ENCODE measurements at places on chromosomes 2 and 18.

GRCh38 chr18:57834616-57835015 is 31.5 kb upstream of the ATP8B1 start:
- DNase-seq, result no peak

- DNase-seq, result no peak
These were observed 140.1 kb downstream of the NR4A2 start for GRCh38 chr2:156192468-156192867.

DNA sequence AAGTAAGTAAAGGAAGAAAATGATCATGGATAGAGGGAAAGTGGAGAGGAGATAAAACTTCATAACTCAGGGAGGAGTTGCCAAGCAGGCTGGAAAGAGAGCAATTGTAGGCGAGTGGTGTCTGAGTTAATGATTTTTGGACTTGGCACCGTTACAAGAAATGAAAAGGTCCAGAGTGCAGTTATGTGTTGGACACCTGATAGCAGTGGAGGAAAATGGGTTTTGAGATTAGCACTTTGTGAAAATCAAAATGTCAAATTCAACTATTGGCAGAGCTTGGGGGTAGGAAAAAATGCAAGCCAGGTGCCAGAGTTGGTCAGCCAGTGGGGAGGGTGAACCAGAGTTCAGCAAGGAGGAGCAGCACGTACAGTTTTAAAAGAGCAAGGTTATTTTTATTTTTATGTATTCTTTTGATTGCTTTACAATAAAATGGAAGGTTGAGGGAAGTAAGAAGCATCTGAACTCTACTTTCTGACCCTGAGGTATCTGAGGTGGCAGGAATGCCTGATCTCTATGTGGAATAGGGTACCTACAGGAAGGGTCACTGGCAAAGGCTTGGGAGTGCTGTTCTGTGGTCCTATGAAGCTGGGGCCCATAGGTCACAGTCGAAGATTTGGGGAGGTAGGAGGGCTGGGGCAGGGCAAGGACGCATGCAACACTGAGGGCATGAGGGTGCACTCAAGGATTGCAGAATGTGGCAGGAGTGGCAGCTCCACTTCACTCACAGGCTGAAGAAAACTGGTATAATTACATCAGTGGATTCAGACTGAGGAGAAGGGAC is 127.5 kb downstream of the CD8B2 start:
- no peak for DNase-seq

DNA sequence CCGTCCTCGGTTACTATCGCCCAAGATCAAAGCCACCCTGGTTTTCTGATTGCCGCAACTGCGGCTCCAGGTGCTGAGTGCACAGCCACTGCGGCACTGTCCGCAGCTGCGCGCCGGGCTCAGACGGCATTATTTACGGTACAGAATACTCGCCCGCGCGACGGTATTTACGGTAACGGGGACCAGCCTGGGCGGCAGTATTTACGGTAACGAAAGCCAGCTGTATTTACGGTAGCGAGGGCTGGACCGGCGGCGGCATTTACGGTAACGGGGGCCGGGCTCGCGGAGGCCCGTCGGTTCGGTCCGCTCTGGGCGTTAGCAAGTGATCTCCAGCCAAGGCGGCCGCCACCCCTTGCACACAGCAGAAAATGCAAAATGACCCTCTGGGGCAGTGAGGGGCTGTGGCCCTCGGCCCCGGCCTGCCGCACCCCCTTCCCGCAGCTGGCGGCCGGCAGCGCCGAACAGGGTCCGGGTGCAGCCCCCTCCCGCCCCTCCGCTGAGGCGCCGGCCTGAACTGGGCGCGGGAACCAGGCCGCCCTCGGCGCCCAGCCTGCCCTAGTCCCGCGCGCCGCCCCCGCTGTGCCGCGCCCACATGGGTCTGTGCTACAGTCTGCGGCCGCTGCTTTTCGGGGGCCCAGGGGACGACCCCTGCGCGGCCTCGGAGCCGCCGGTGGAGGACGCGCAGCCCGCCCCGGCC is at the start of gene GNAL:
Gene GNAL (plus strand): TSS at position 293 of the 697 bp plus-strand sequence. CDS start 300 bp downstream, at position 593.
- no peak for DNase-seq

DNA sequence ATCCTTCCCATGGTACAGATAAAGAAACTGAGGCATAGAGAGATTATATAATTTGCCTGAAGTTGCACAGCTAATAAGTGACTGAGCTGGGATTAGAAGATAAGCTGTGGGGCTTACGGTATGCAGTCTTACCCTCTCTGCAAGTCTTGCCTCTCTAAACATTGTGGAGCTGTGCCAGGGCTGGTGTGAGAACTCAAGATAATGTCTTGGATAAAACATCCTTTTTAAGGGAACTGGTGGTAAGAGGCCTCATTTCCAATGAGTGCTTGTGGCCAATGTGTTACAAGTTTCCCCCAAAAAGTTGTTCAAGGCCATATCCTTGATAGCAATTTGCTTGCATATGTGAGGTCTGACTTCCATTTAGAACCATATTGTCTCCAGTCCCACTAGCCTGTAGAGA is 84.3 kb upstream of the ETAA1 start:
- DNase-seq, result no peak

Measured in CD4-positive, alpha-beta T cell treated with Interleukin-15 for 1 hour (primary cell).